ENCODE measurements at places on chromosomes 2 and 18.

GRCh38 chr2:118380915-118381653 lies 292.8 kb downstream of the INSIG2 start:
- no peak for DNase-seq

GRCh38 chr18:78787751-78788150 lies 191.9 kb upstream of the SALL3 start:
- DNase-seq: no peak

- no peak for DNase-seq
These were observed 262.2 kb downstream of the PHLPP1 start for GRCh38 chr18:62977512-62977911.

GRCh38 chr2:105925390-105925789 lies 180.7 kb downstream of the NCK2 start:
- DNase-seq: no peak

DNA sequence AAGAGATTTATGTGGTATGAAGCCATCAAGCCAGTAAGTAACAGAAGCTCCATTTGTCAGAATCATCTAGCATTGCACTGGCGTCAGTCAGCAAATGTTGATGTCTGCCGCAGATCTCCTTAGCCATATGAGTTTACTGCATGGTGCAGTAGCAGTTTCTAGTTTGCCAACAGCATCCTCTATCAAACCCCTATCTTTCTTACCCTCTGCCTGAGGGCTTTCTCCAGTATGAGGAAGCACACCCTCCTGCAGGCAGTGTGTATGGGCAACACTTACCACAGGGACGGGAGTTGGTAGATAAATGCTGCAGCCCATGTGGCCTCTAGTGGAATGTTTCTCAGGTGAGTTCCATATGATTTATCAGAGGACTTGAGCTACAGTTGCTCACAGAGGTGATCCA lies 63.7 kb downstream of the EFEMP1 start:
- no peak for DNase-seq

GRCh38 chr2:173462892-173463840 lies 108.5 kb downstream of the CDCA7 start:
- no peak for DNase-seq

- DNase-seq: no peak
These were observed 101.3 kb downstream of the LYPD1 start for GRCh38 chr2:132568656-132569055.

DNA sequence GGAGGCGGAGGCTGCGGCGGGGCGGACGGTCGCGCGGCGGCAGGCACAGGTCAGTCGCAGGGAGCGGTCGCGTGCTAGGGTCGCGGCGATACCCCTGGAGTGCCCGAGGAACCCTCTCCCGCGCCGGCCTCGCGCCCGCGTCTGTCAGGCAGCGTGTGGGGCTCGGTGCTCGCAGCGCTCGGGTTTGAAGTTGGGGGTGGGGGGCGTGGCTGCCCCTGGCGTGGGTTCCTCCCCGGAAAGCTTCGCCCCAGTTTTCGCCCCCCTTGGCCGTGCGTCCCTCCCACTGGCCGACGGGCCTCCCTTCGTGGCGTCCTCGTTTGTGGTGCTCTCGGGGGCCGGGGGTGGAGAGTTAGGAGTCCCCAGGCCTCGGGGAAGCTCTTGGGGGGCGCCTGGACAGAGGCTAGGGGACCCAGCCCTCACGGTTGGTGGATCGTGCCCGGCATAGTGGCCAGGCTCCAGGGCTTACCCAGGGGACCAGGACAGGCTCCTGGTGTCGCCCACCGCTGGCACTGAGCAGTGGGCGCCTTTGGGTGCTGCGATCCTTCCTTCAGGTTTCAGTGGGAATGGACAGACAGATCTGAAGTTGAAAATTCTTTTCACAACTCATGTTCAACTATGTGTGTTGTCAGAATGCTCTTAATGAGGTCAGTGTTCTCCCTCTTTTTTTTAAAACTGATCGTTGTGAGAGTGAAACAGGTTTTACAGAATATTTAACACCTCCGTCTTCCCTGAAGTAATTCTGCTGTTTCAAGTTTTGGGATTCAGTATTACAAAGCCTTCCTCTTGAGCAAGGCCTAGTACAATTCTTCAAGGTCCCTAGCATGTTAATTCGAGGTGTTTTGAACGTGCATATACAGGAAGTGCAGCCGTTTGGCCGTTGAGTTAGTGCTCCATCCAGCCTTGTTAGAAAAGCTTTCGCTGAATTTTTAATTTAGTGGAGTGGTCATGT lies 604 bp downstream of the RALBP1 start:
- DNase-seq: no peak

DNA sequence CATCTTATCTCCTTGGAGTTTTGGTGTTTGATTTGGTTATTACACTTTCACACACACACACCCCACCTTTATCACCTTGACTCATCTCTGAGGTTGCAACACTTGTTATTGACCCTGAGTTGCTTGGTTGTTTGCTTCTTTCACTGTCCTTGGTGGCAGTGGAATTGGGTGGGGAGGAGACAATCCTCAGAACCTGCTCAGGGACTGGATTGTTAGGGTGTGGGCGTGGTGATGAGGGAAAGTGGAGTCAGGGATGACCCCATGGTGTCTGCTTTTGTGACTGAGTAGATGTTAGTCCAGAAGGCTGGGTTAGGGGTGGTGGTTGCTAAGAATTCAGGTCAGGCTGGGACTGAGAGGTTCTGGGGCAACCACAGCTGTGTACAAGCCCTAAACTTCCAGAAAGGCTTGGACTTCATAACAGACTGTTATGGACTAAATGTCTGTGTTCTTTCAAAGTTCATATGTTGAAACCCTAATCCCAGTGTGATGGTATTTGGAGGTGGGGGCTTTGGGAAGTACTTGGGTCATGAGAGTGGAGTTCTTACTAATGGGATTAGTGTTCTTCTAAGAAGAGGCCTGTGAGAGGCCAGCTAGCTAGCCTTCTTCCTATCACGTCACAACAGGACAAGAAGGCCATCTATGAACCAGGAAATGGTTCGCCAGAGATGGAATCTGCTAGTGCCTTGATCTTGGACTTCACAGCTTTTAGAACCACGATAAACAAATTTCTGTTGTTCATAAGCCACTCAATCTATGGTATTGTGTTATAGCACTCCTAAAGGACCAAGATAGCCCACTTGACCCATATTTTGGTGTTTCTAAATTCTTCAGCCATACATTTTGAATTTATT lies 3.4 kb upstream of the DIS3L2 start:
- no peak for DNase-seq

DNA sequence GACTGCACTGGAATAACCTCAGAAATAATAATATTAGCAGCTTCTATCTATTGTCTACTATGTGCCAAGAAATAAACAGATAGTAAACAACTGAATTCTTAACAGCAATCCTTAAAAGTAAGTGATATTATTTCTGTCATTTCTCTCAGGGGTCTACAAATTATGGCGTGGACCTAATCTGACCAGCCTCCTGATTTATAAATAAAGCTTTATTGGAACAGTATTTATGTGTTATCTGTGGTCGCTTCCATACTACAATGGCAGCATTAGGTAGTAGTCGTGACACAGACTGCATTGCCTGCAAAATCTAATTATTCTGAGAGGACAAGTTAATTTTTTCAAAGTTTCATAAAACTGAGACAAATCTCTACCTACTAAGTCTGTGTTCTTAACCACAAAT lies 49.0 kb downstream of the SLC16A14 start:
- no peak for DNase-seq

DNA sequence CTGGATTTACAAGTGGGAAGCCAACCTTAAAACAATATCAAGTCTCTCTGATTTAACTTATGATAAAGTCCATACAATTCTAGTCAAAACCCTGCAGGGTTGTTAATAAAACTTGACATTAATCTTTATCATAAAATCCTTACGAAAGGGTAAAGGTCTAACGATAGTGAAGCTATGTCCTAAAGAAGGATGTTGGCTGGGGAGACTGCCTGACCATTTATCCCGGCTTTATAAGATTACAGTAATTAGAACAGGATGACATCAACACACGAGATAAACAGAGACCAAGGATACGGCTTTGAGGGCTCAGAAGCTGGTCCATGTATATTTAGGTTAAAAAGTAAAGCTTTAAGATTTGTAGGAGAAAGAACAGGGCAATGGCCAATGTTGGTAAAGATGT lies 189.0 kb upstream of the COPS8 start:
- DNase-seq: no peak

DNA sequence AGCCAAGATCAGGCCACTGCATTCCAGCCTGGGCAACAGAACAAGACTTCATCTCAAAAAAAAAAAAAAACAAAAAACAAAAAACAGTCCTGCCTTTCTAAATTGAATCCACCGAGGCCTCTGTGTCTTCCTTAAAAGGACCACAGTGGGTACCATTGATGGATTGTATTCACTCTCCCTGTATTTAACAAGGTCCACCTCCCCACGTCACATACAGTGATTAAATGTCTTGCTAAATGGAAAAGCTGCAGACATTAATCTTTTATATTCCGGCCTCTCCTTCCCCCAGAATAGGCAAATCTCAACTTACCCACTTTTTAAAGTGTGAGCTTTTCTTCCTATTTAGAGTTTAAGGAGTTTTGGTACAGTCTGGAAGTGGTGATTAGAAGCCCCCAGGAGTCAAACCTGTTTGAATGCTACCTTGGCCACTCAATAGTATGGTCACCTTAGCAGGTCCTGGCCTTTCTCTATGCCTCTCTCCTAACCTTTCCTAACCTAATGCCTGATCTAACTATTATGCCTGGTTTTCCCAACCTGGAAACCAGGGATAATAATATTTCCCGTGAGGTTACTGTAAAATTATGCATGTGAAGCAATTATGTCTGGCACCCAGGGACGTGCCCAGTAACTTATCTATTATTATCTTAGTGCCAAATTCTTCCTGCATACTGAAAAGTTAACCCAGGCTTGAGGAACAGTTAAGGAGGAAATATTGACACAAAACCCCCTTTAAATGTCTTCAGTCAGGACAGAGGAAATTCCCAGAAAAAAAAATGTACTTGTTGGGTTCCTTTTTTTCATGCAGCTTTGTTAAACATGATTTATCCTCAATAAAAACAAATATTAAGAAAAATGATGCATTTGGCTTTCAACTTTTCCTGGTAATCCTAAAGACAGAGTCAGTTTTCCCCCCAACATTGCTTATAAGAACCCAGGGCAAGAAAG lies 3.1 kb downstream of the NFE2L2 start:
- no peak for DNase-seq

GRCh38 chr2:34105006-34105767 lies 506.1 kb upstream of the FAM98A start:
- DNase-seq: no peak

- no peak for DNase-seq
These were observed 185.3 kb upstream of the SIX2 start for GRCh38 chr2:45194596-45194995.

DNA sequence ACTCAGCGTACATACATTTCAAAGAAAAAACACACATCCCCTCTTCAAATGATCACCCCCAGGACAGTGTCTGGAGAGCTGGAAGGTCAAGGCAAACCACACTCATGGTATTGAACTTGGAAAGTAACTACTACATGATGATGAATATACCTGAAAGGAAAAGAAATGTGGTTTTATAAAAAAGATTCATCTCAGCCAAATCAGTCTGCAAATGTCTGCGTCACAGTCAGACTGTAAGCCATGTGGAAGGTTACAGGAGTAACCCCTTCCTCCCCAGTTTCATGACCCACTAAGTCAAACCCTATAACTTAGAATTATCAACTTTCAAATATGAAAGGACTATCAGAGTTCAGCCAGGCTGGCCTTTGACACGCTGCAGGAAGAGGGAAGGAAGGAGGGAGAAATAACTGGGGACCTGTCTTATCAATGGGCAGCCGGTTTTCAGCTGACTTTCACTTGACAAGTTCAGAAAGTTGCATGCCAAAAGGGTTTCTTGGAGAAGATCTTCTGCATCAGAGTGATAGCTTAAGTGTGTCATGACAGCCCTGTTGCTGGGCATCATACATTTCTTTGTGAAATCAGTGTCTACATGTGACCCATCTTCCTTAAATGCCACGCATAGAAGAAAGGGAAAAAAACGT lies 7.0 kb upstream of the BMP10 start:
- DNase-seq: no peak

GRCh38 chr18:54928236-54928635 lies 31.0 kb downstream of the CCDC68 start:
- no peak for DNase-seq

GRCh38 chr2:207255565-207256470 lies 90.1 kb upstream of the KLF7 start:
- DNase-seq: no peak

DNA sequence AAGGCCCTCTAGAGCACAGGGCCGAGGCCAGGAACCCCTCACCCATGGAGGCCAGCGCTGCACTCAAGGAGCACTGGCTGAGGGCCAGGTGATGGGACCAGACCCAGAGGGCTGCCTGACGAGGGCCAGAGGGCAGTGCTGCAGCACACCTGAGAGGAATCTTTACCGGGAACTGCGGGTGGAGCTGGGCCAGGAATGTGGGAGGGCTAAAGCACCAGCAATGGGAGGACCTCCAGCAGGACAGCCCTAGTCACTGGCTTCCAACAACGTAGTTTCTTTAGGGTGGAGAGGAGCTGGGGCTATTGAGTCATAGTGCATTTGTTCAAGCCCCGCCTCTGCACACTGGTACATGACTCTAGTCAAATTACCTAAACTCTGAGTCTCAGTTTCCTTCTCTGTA lies 143.4 kb downstream of the TMEM17 start:
- DNase-seq: no peak

- no peak for DNase-seq
These were observed 456.2 kb downstream of the PARD3B start for GRCh38 chr2:205001300-205001966.

DNA sequence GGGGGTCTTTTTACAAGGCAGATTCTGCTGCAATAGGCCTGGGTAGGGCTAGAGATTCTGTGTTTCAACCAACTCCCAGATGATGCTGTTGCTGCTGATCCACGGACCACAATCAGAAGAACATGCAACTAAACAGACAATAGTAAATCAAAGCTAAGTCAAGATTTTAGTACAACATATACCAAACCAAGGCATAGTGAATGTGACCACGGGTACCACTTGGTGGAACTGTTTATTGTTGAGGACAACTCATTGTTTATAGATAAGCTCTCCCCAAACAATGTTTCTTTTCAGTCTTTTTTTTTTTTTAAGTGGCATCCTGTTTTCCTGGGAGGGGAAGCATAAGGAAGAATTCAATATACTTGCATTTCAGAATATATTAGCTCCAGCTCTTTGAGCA lies 36.0 kb upstream of the DARS1 start:
- DNase-seq: no peak

- no peak for DNase-seq
These were observed 11.6 kb upstream of the IER3IP1 start for GRCh38 chr18:47187721-47188120.

GRCh38 chr2:70688427-70688826 lies 79.6 kb downstream of the ADD2 start:
- DNase-seq: no peak

- no peak for DNase-seq
These were observed 244.1 kb upstream of the TNP1 start for GRCh38 chr2:217103752-217104545.
